ENCODE measurements at places on chromosomes 5 and 9.
A peak's percentile ranks its signal among the peaks of the same experiment; 100 is the strongest.

DNA sequence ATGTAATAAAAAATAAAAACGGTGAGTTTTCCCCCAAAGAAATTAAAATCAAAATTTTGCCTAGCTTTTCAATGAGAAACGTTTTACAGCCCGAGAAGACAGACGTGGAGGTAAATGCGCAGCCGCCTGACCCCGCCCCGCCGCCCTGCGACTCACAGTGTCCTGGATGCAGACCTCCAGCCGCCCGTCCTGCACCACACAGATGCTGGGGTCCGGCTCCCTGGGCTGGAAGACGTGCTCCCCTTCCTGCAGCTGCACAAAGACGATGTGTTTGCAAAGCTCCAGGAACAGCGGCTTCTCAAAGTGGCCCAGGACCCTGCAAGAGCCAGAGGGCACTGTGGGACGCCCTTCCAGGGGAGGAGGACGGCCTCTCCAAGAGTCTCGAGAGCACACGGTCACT lies 7.7 kb downstream of the PNPLA7 start:
- DNase-seq: no peak

DNA sequence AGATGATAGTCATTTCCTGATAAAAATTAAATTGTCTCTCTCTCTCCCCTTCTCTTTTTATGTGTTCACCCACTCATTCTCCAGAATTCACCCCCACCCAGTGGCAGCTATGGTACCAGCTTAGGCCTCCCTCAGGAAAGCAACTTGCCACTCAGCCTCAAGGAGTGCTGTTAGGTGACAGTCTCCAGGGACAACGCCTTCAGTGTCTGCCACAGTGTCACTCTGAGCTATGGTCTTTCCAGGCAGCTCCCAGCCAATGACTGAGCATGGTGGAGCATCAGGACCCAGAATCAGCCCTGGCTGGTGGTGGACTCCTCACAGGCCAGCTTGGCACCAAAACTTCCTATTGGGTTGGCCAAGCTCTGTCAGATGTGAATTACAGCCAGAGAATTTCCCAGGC lies 140.9 kb upstream of the PIK3R1 start:
- no peak for DNase-seq

GRCh38 chr9:131611586-131612315 lies 66.4 kb downstream of the PRRT1B start:
- DNase-seq: no peak

DNA sequence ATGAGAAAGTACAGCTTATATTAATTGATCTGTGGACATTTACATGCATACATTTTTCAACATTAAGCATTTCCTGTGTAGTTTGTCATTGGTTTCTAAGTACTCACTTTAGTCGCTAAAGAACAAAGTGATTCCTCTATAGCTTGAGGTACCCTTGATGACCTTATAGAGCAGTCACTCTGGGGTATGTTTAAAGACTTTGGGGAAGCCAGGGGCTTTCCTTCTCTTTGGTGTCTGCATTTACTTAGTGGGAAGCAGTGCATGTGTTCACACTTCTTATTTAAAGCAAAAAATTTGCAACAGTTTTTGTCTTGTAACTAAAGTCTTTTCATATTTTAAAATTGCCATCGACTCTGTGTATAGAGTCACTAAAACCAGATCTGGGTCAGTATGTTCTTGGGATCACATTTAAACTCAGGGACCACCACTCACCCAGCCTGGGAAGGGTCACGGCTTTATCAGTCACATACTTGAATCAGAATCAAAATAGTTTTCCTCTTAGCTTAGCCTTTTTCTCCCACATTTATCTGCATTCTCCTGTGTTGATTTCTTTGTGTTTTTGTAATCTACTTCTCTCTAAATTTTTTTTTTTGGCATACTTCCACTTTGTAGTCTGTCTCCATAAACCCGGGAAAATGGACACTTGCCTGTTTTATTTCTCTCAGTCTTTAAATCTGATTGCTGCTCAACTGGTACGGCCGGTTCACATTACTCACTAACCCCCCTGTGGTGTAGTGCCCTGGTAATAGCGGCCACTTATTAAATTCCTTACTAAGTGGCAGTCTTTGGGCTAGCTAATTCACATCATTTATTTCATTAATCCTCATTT lies 143.9 kb upstream of the FBN2 start:
- no peak for DNase-seq

GRCh38 chr5:90518661-90519060 lies 10.7 kb downstream of the LYSMD3 start:
- no peak for DNase-seq

DNA sequence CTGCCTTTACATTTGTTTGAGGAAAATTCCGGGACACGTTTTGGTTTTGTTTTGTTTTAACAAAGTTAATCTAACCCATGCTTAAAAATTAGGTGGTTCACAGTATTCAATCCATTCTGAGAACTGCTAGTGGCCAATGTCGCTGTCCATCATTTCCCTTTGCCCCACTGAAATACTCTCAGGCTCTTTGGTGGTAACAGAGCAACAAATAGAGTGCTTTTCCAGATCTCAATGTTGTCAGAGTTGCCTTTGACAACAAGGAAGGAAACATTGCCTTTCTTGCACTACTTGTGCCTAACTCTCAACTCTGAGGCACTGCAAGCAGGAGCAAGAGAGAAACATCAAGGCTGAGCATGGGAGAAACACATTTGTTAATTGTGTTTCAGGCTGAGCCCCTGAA lies 154.0 kb downstream of the MCTP1 start:
- no peak for DNase-seq

DNA sequence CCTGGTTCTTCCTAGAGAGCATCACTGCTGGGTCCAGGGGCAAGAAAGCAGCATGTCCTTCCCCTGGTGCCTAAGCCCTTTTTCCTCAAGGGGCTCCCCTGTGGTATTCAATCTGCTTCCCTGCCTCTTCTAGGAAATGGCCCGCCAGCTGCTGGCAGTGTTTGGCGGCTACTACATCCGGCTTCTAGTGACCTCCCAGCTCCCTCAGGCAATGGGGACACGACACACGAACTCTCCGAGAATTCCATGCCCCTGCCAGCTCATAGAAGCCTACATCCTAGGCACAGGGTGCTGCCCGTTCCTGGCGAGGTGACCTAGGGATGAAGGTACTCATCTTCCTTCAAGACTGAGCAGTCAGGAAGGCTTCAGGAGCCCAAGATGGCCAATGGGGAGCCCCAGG lies 14.6 kb downstream of the TEX53 start:
- DNase-seq: no peak

DNA sequence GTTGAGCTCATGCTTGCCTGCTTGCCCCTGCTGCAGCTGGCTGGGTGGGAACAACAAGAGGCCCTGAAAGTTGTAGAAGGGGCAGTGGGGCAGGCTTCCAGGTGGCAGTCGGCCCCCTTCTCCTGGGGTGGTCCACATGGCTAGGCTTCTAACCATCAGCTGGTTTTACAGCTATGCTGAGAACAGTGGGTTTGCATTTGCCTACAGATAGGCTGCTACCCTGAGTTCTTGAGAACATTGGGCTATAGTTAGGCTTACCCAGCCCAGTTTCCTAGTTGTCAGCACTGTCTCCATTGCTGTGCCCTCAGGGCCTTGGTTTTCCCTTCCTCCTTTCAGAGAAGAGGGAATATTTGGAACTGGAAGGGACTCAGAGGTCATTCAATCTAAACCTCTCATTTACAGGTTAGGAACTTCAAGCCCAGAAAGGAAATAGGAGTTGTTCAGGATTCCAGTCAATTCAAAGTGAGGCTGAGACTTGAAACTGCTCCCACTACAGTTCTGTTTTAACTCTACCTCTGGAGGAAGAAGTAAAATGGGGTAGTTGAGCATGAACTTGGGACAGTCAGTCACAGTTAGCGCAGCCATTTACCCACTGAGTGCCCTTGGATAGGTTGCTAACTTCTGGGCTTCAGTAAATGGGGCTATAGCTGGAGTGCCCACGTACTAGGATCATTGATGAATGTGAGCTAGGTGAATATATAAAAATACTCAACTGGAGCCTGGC lies 11.5 kb downstream of the LARP1 start:
- DNase-seq: no peak

GRCh38 chr9:111152614-111153406 lies 114.5 kb upstream of the LPAR1 start:
- no peak for DNase-seq

GRCh38 chr9:16680975-16681651 lies 189.4 kb downstream of the BNC2 start:
- DNase-seq: no peak

GRCh38 chr5:27708534-27708933 lies 670.1 kb upstream of the CDH9 start:
- no peak for DNase-seq

- DNase-seq: no peak
These were observed 189.7 kb downstream of the ATPSCKMT start for GRCh38 chr5:10059980-10060379.

- DNase-seq: no peak
These were observed 36.2 kb downstream of the TNFSF8 start for GRCh38 chr9:114894206-114894605.

GRCh38 chr5:76715736-76716455 lies at the start of gene F2R:
Gene F2R, plus strand, starts transcription at chr5:76716126. Its CDS starts 182 bp downstream, at chr5:76716308.
- peak; percentile 83 for DNase-seq

DNA sequence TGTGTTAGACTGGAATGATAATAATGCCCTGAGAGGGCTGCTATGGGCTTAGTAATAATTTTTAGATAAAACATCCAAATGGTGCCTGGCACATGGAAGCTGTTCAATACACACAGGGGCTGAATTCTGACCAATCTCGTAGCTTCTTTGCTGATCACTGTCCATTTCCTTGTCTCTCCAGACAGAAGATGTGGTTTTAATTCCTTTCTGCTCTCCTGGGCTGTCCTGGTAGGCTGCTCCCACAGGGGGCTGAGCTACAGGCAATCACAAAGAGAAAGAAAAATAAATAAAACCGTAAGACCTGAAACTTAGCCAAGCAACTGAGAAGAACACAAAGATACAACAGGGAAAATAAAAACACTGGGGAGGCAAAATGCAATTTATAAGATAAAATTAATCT lies 136.5 kb downstream of the CDK5RAP2 start:
- DNase-seq: no peak

- DNase-seq: no peak
These were observed 72.1 kb upstream of the ANKRD55 start for GRCh38 chr5:56305001-56305950.

DNA sequence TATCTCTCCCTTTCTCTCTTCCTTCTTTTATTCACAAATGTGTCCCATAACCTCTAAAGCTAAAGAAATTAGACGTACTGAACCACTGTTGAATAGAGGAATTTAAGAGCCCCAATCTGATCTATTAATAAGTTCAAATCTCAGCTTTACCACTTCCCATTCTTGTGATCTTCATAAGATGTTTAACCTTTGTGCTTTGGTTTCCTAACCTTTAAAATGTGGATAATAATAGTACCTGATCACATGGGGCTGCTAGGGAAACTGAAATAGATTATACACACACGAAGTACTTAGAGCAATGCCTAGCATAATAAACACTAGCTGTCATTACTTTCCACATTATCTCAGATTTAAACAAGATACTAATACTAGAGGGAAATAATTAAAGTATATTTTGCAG lies 324.3 kb upstream of the SEMA6A start:
- no peak for DNase-seq

GRCh38 chr5:113062869-113063508 lies 86.4 kb downstream of the DCP2 start:
- DNase-seq: no peak

DNA sequence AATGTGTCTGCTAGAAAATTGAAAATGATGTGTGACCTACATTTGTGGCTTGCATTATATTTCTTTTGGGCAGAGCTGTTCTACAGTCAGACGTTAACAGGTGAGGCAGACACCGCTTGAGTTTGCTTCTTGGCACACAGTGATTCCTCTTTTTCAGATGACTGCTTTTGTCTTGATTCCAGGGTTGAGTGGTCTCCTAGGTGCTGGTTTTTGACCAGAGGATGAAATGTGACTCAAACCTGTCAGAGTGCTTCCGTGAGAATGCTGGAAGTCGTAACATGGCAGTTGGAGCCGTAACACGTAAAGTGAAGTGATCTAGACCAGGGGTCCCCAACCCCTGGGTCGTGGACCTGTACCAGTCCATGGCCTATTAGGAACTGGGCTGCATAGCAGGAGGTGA lies 28.3 kb upstream of the NDFIP1 start:
- DNase-seq: no peak

- peak; percentile 56 for DNase-seq
These were observed 284.3 kb downstream of the ARHGAP26 start for GRCh38 chr5:143054480-143054941.

DNA sequence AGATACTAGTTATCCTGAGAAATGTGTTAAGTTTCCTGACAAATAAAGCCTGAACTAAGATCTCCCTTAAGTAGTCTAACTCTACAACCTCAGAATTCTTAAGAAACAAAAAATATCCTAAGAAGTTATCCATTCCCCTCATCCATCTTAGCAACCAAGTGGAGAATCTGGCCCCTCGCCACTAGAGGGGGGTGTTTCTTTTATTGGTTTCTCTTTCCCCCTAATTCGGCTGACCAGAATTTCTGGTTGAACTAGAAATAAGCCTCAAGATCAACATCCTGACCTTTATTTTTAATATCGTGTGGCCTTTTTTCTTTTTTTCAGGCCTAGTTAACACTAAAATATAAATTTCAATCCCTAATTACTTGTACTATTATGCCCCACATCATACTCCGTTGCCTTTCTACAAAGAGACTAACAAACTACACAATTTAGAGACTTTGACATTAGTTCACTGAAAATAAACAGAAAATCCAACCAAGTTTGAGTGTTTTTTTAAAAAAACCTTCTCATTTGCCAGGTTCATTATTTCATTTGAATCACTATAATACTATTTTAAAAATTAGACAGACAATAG lies 14.3 kb upstream of the NR4A3 start:
- DNase-seq: peak; percentile 90

DNA sequence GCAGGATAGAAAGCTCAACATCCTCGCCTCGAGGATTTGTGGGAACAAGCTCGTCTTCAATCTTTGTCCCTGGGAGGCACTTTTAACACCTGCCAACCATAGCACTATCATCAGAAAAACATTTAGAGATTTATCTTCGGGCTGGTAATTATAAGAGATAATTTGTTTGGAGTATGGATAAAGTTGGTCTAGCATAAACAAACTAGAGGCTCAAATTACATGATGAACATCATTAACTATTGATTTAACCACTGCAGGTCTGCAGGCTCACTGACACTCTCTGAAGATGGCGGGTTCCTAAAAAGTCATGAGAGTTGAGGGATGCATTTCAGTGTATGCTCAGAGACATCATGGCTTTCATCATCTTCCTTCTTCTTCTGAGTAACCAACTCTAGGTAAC lies 25.8 kb upstream of the PCA3 start:
- no peak for DNase-seq

DNA sequence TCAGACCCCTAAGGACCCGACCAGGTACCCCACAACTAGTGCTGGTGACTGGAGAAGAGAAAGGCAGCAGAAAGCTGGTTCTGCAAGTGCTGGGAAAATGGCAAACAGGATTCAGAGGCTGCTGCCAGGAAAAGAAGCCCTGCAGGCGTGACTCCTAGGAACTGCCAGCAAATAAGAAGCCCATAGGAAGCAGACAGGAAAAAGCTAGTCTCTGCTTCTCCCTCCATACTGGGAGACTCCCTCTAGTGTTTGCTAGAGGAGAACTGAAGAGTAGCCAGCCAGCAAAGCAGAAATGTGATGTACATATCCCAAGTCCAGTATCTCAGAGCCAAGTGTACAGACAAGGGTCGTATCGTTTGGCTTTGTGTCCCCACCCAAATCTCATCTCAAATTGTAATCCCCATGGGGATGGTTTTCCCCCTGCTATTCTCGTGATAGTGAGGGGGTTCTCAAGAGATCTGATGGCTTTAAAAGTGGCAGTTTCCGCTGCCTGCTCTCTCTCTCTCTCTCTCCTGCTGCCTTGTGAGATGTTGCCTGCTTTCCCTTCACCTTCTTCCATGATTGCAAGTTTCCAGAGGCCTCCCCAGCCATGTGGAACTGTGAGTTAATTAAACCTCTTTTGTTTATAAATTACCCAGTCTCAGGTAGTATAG lies 38.1 kb upstream of the TUSC1 start:
- peak; percentile 19 for DNase-seq

- no peak for DNase-seq
These were observed 15.8 kb downstream of the EXOC3 start for GRCh38 chr5:458547-459353.

Measured in hematopoietic multipotent progenitor cell treated with erythropoietin and hydrocortisone succinate and interleukin-3 and kit ligand, for 4 days (in vitro differentiated cells).